H1 (cell line): ENCODE measurements at places on chromosomes 7 and 10.

GRCh38 chr10:102710609-102711008 lies 3.6 kb downstream of the ARL3 start:
- DNase-seq: no peak

GRCh38 chr10:74947781-74948401 lies 121.5 kb downstream of the KAT6B start:
- no peak for DNase-seq

GRCh38 chr7:22438994-22439393 lies 61.0 kb downstream of the STEAP1B start:
- DNase-seq: no peak

DNA sequence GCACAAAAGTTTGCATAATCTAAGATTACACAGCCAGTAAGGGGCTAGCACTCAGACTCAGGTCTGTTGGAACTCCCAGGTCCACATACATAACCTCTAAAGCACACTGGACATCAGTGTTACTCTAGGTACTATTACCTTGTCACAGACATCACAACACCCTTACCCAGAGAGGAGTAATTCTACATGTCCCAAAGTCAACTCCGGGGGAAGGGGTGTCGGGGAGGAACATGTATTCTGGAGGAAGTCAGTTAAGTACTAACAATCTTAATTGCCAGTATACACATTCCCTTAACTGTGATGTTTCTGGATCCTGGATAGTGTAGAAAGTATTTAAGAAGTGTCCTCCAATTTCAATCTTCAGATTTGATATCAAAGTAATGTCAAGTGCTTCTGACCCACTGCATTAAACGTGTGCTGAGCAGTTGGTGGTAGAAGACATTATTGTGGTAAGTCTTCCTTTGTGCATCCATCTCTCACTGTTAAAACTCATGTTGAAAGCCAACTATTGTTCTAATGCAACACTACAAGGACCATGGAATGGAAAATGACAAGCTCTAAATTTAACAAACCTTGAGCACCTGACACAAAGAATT lies 155.4 kb downstream of the CRPPA start:
- no peak for DNase-seq

DNA sequence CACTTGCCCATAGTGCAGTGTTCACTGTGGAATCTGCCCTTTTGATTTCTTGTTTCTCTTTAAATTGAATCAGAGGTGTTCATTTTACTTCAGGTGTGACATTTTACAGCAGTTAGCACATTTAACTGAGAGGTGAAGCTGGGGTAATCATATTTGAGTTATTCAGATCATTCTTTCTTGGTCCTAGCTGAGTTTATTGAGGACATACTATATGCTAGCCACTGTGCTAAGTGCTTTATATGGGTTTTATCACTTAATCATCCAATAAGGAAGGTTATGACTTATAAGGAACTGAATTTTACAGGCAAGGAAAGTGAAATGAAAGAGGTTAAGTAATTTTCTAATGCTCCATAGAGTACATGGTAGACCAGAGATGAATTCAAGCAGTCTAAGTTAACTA lies 79.7 kb downstream of the PON1 start:
- DNase-seq: no peak

- DNase-seq: no peak
These were observed 347.8 kb upstream of the PLXDC2 start for GRCh38 chr10:19468413-19468812.
